HuH-7 (cell line): ENCODE measurements at places on chromosomes 2 and 18.

DNA sequence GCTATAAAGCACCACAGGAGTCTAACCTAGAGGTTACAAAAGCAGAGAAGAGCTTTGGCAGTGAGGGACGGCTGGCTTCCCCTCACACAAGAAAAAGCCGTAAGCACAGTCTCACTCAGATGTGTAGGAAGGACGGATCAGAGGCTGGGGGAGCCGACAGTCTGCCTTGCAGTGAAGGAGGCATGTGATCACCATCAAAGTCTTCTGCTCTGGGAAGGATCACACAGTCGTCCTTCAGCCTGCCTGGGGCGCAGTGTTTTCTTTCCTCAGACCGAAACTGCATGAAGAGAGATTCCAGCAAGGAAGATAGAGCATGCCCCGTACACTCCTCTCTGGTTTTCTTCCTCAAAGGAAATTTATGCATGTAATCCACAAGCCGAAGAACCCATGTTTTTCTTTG lies 24.1 kb downstream of the GATA6 start:
- no peak for DNase-seq

DNA sequence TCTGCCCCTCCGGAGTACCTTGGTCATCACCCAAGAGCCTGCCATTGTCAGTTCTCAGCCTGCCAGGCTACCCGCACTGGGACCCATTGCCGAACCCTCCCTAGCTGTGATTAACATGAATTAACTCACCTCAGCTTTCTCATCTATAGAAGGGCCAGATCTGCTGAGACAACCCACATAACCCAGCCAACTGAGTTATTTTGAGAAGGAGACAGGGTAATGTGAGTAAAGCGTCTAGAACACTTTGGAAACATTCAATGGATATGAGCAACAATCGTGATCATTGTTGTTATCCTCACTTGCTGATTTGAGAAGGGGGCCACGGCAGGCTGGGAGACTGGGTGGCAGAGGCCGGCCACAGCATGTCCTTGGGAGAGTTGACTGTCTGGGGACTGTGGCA lies 196.8 kb downstream of the GLI2 start:
- DNase-seq = no peak

DNA sequence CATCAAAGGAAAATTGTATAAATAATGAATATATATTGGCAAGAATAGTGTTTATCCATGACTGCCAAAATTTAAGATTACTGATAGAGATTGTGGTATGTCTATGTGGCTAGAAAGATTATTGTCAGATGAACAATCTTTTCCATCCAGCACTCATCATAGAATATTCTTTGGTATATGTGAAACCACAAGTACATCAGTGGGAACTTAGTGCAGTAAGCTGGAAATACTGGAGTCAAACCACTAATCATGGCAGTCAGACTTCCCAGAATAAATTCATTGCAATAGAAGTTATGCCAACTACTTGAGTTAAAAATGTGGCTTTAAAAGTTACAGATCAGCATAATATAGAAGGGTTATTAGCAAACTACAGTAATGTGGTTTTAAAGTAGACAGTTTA lies 310.3 kb downstream of the GULP1 start:
- DNase-seq = no peak

DNA sequence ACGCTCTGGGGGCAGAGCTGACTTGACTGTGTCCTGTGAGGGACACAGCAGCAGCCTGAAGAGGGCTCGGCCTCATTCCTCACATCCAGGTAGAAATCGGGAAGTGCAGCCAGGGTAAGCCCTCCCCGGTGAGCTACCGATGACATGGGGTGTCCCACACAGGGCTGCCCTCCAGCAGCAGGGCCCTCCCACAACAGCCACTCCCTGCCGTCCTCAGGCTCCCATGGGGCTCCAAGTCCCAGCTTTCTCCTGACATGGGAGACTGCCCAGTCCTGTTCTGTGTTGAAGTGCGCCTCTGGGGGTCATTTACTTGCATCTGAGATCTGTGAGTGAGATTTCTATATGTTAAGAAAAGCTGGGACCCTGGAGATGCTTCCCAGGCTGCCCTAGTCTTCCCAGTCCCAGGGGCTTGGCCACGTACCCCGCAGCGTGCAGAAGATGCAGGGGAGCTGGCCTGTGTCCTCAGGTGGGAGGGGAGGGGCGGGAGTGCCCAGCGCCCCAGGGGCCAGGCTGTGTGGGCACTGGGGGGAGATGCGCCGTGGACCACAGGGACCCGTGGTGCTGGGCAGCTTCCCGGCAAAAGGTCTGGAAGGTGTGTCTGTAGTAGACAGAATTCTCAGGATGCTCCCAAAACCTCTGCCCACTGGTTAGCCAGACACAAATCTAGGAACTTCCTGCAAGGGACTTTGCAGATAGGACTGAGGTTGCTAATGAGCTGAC lies 87.9 kb downstream of the FAM168B start:
- no peak for DNase-seq

DNA sequence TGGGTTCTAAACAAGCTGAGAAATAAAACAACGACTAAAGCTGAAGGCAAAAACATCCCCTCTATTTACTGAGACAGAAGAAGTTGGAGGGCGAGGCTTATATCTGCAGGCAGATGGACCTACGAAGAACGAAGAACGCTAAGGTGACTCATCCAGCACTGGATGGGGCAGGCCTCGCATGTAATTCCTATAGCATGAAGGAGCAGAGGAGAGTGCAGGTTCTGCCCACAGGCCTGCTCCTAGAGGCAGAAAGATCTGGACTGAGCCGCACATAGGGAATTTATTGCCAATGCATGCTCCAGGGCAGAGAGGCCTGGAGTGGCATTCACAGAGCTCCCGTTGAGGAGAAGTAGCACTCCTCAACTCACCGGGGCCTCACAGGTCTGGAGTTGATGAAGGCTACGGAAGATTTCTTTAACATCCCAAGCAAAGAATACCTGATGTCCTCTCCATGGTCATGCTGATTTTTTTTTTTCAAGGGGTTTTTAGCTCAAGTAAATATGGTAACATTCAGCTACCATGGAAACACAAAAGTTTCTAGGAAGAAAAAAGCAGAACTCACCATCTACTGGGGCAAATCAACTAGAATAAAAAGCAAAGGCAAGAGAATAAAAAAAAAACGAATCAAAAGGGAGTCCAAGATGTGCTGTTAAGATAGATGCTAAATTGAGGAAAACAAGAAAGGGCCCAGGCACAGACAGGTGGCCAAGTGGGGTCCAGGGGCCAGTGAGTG lies 10.4 kb upstream of the METTL21A start:
- no peak for DNase-seq

DNA sequence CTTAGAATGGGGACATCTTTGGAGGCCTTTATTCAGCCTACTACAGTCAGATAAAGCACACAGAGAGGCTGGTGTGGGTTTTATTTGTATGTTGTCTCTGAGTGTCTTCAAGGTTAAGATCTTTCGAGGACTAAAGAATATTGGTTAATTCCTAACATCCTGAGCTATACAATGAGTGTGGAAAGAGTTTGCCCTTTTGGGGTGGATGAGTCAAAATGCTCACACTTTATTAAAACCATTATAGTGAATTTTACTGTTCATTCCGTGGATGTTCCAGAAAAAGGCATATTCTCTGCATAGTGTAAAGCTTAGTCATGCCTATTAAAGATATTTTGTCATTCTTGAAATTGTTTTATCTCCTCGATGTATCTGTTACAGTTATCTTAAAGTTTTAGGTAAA lies 29.1 kb upstream of the SLC38A11 start:
- DNase-seq = no peak

DNA sequence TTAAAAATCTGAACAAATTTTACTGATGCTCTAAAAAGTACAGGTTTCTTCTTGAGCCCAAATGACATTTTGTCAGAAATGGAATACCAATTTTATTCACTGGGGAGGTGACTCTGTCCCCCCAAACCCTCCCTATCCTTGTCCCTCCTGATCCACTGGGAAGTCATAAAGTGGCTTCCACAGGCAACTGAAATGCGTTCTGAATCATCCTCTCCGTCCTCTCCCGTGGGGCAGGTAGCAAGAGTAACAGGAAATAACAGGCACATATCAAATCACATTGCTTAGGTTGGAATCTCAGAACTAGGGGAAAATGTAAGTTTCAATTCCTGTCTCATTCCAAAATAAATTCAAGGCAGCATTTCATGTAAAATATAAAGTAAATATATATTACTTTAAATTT lies 44.5 kb downstream of the MYL12B start:
- no peak for DNase-seq

DNA sequence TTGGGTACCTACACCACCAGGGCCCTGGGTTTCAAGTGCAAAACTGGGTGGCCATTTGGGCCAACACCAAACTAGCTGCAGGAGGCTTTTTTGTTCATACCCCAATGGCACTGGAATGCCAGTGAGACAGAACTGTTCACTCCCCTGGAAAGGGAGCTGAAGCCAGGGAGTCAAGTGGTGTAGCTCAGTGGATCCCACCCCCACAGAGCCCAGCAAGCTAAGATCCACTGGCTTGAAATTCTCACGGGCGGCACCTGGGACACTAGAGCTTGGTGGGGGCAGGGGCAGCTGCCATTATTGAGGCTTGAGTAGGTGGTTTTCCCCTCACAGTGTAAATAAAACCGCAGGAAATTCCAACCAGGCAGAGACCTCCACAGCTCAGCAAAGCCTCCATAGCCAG lies 46.0 kb upstream of the FAM110C start:
- DNase-seq = no peak
